ENCODE measurements at places on chromosomes 11 and 22.

- DNase-seq: no peak
Observed at GRCh38 chr11:33655842-33656600, 44.6 kb downstream of the C11orf91 start.

DNA sequence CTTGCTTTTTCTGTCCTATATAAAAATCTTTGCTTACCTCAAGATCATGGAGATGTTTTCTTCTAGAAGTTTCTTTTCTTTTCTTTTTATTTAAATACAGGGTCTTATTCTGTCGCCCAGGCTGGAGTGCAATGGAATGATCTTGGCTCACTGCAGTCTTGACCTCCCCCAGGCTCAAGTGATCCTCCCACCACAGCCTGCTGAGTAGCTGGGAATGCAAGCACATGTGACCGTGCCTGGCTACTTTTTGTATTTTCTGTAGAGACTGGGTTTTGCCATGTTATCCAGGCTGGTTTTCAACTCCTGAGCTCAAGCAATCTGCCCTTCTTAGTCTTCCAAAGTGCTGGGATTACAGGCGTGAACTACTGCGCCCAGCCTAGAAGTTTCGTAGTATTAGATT lies 45.3 kb downstream of the USP35 start:
- no peak for DNase-seq

DNA sequence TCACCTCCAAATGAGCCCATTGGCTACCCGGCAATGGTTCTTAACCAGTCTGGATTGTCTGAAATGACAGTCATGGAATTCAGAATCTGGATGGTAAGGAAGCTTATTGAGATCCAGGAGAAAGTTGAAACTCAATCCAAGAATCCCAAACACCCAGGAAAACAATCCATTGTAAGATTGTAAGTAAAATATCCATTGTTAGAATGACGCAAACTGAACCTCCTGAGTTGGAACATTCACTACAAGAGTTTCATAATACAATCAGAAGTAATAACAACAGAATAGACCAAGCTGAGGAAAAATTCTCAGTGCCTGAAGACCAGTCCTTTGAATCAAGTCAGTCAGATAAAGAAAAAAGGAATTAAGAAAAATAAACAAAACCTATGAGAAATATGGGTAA lies 22.1 kb downstream of the OR8G5 start:
- DNase-seq: no peak

DNA sequence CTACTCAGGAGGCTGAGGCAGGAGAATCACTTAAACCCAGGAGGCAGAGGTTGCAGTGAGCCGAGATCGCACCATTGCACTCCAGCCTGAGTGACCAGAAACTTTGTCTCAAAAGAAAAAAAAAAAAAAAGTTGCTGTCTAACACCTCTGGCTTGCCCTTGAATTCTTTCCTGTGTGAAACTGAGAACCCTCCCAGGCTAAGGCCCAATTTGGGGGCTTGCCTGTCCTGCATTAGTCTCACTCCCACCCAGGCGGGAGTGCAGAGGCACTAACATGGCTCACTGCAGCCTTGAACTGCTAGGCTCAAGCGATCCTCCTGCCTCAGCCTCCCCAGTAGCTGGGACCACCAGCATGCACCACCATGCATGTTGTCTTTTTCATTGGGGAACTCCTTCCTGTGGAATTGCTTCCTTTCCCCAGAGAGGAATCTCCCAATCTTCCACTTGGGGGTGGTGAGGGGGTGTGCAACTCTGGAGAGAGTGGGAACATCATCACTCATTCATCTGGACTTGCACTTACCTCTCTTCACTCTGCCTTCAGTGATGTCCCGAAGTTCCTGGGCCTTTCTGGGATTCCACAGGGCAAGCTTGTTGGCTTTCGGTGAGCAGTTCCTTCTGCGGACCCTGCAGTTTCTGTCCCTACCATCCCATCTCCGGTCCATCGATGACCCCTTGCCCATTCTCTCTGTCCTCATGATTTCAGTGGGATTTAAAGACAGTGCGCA lies 62.1 kb upstream of the CREB3L1 start:
- no peak for DNase-seq

DNA sequence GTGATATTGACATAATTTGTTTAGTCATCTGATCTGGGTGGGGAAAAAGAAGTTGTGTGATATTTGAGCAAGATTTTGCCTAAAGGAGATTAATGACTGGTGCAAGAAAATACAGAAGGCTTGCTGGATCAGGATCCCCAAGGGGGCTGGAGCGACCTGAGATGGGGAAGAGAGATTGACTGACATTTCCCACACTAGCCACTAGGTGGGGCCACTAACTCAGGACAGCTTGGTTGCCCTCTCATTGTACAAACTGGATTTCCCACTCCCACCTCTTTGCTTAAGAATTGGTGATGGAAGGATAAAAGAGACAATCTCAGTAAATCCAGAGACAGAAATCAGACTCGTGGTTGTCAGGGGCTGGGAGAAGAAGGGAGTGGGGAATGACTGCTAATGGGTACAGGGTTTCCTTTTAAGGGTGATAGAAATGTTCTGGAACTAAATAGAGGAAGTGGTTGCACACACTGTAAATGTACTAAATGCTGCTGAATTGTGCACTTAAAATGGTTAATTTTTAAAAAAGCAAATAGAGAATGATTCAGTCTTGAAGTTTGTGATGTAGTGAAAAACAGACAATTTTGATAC lies 50.7 kb downstream of the CTTN start:
- no peak for DNase-seq

DNA sequence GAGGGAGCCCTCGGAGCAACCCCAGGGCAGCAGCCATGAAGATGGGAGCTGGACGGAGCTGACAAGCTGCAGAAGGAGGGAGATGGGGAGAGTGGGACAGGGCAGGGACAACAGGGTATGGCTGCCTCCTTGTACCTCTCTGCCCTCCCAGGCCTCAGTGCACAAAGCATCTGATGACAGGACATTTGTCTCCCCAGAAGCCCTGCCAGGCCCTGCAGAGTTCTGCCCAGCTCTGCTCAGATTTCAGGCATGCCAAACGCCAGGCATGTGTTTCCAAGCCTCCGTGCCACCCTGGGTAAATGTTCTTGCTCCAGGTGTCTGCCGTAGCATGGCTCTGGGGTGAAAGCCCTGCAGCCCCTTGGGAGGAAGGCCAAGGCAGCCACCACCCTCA lies 1.1 kb upstream of the IFITM10 start:
- DNase-seq: no peak

DNA sequence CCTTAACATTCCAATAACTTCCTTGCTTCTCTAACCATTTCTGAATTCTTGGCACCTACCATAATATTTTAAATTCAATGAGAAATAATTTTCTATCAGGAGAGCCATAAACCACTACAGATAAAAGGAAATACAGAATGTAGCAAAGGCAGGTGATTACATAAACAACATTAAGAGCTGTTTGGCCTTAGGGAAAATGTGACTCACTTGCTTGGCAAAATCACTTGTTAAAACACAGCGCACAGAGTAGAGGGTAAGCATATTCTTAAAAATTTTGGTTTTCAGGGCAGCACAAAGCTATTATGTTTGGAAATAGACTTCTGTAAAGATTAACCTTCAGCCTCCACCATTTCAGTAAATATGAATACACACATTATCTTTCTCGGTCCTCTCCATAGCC lies 26.4 kb downstream of the IZUMO1R start:
- no peak for DNase-seq

DNA sequence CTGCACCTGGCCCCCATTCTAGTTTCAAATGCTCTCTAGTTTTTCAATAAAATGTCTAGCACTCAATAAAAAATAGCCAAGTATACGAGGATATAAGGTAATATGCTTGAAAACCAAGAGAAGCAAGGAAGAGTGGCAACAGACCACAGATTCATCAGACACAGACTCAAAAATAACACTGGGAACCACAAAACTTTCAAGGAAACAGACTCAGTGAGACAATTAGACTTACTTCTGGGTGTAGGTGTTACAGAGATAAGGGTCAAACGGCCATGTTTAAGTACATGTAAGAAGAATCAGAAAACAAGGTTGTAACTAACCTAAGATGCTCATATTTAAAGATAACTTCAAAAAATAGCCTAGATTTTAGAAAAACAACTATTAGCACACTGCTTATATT lies 67.0 kb downstream of the TRMU start:
- no peak for DNase-seq

- DNase-seq: peak; percentile 57
Observed at GRCh38 chr11:47259232-47259977, 1.6 kb downstream of the NR1H3 start.

DNA sequence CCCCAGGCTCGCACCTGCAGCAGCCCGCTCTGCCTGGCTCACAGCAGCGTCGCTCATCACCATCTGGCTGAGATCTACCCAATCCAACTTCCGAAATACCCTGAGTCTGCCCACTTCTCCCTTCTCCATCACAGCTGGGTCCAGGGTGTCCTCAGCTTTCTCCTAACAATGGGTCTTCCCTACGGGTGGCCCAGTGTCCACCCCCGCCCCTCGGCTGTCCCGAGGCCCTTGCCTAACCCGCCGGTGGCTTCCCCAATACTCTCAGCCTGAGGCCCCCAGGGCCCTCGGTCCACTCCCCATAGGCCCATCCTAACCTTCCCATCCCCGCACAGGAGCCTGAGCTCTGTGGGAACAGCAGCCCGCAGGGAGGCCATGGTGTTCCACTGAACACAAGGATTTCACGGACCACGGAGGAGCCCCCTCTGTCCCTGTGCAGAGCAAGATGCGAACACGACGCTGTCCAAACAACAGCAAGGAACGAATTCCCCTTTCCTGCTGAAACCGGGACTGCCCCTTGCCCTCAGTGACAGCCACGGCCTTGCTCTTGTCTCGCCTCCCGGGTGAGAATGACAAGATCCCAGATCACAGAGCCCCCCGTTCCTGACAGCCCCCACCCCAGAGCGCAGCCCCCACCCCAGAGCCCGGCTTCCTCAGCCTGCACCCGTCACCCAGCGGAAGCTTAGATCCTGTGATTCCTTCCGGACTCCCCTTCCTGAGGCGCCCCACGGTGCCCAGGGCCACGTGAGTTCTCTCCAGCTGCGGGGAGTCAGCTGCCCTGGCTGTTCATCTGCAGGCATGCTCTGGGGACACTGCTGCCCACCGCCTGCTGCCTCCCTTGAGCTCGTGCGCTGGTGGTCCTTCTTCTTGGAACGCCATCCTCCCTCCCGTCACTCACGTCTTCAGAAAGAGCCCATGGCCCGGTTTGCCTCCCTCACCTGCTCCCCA lies 48.8 kb upstream of the CARS1 start:
- DNase-seq: no peak

DNA sequence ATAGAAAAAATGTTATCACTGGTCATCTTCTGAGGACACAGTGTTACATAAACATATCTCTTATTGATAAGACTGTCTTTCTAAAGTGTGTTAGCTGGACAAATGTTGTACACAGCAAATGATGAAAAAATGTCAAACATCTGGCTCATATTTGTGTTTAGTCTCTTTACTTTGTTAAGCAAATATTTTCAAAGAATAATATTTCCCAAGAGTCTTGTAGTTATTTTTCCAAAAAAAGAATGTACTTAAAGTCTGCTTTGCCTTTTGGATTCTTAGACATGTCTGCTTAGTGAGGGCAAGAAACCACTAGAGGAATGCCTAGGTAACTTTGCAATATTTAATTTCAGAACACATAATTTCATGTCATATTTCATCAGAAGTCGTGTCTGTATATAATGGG lies 23.9 kb upstream of the CCDC179 start:
- DNase-seq: no peak

- DNase-seq: no peak
Observed at GRCh38 chr11:84675396-84676025, 951.6 kb downstream of the DLG2 start.

- DNase-seq: no peak
Observed at GRCh38 chr22:21445437-21446127, 21.6 kb upstream of the TMEM191C start.

GRCh38 chr22:48494256-48494967 lies 1333.3 kb downstream of the BRD1 start:
- no peak for DNase-seq

- no peak for DNase-seq
Observed at GRCh38 chr11:12449961-12450715, 72.8 kb downstream of the PARVA start.

- no peak for DNase-seq
Observed at GRCh38 chr22:49079743-49080500, 747.8 kb downstream of the BRD1 start.

GRCh38 chr11:126782810-126783209 lies 217.8 kb downstream of the KIRREL3 start:
- no peak for DNase-seq

GRCh38 chr11:45834298-45834756 lies 12.9 kb upstream of the CRY2 start:
- no peak for DNase-seq

- DNase-seq: no peak
Observed at GRCh38 chr22:39466228-39467006, 9.6 kb downstream of the MGAT3 start.

GRCh38 chr22:24543185-24543601 lies 11.7 kb downstream of the GUCD1 start:
- DNase-seq: no peak

DNA sequence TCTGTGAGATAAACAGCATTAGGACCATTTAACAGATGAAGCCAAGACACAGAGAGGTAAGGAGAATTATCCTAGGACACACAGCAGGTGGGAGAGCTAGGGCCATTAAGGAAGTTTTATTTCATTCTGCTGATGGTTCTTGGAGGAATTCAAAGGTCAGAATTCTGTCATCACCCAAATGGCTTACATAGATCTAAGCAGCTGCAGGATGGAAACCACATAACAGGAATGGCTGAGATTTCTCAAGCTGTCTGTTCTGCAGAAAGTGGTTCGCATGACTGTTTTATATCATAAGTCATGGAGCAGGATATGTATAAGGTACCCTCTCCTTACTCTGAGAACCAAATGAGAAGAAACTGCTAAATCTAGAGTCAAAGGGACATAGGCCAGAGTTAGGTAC lies 163.2 kb upstream of the NARS2 start:
- DNase-seq: no peak

- no peak for DNase-seq
Observed at GRCh38 chr11:88535266-88535665, 197.7 kb upstream of the CTSC start.

- DNase-seq: no peak
Observed at GRCh38 chr22:17242641-17243040, 23.4 kb upstream of the ADA2 start.

DNA sequence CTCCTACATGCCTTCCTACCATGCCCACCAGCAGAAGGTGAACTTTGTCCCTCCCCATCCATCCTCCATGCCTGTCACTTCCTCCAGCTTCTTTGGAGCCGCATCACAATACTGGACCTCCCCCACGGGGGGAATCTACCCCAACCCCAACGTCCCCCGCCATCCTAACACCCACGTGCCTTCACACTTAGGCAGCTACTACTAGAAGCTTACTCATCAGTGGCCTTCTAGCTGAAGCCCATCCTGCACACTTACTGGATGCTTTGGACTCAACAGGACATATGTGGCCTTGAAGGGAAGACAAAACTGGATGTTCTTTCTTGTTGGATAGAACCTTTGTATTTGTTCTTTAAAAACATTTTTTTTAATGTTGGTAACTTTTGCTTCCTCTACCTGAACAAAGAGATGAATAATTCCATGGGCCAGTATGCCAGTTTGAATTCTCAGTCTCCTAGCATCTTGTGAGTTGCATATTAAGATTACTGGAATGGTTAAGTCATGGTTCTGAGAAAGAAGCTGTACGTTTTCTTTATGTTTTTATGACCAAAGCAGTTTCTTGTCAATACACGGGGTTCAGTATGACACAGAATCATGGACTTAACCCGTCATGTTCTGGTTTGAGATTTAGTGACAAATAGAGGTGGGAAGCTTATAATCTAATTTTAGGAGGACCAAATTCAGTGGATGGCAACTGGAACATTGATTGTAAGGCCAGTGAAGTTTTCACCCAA lies 56.1 kb downstream of the KCNJ1 start:
- DNase-seq: no peak

Measured in stimulated activated CD4-positive, alpha-beta T cell treated with anti-CD3 and anti-CD28 coated beads, Interleukin-2, amount 100 ng/mL, for 24 hours (primary cell).